ENCODE measurements at places on chromosomes 16 and 17. TPM values are rescaled to one million over a fixed set of nuclear protein-coding genes. Genes with fewer than 3 reads are reported as not detected.

The LRRC37A3 gene
- 2.0 TPM for polyA plus RNA-seq

The SLFN11 gene
- not detected for polyA plus RNA-seq

The ENPP7 gene
- polyA plus RNA-seq: not detected

The C16orf54 gene
- polyA plus RNA-seq: not detected

The YBX2 gene
- polyA plus RNA-seq: not detected

The TMEM204 gene
- polyA plus RNA-seq: not detected

The SYNRG gene
- polyA plus RNA-seq: 13.6 TPM

The HSD17B2 gene
- not detected for polyA plus RNA-seq

The SLC5A10 gene
- polyA plus RNA-seq: 0.05 TPM

The INPP5K gene
- 12.9 TPM for polyA plus RNA-seq

The NPIPB5 gene
- polyA plus RNA-seq: 80.1 TPM

DNA sequence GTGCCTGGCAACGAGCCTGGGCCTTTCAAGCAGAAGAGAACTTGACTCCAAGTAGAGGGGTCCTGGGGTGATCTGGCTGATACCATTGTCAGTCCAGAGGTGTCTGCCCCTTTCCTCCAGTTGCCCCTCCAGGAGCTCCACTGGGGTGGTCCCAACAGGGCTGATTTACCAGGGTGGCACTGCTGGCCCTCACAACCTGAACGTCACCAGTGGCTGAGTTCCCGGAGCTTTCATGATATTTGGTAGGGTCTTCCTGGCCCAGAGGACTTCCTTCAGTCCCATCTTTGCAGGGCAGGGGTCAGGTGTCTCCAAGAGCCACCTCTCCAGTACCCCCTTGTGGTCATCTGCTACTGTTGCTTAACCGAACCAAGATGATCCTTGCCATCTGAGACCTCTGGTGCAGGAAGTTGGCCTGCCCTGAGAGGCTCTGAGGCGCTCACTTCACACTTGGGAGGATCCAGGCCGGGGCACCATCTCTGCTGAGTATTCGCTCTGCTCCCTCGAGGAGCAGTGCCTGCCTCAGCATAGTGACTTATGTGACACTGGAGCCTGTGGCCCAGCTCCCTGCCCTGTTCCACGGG is 3.5 kb downstream of the LIMD2 start:
- H3K4me1 ChIP-seq: peaks cover 47% of the 10 kb centered on the region
- H3K36me3 ChIP-seq: peaks cover 10% of the 10 kb centered on the region
- H3K27me3 ChIP-seq: no peaks in the 10 kb centered on the region
- no peak overlapping the region for H3K27ac ChIP-seq

DNA sequence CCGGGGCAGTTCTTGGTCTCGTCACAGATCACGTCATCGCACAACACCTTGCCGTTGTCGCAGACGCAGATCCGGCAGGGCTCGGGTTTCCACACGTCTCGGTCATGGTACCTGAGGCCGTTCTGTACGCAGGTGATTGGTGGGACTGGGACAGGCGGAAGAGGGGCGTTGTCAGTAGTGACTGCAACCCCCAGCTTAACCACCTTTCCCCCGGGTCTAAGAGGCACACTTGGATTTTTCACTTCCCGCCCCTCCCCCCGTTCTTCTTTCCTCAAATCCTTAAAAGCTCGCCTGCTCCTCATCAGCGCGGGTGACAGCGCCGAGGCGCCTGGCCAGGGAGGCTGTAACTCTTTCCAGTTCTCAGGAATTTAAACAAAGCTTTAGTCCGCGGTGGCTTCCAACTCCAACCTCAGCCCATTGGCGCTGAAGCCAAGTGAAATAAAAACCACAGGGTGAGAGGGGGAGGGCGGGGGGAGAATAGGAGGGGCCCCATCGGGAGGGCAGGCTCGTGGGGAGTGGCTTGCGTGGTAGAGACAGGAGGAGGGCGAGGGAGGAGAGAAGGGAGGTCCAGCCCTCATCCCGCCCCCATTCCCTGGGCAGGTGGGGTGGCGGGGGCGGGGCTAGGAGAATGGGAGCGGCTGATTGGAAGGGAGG is 1.5 kb downstream of the COL1A1 start:
- H3K4me3 ChIP-seq: peak overlapping the region; percentile 41
- H3K27ac ChIP-seq: no peak overlapping the region
- H3K36me3 ChIP-seq: no peaks in the 10 kb centered on the region
- H3K27me3 ChIP-seq: peaks cover 8% of the 10 kb centered on the region
- H3K4me1 ChIP-seq: peaks cover 25% of the 10 kb centered on the region

GRCh38 chr16:11398851-11399250 is 53.6 kb downstream of the RMI2 start:
- peaks cover 73% of the 10 kb centered on the region for H3K27me3 ChIP-seq
- H3K27ac ChIP-seq: no peak overlapping the region
- H3K36me3 ChIP-seq: no peaks in the 10 kb centered on the region
- H3K4me3 ChIP-seq: no peak overlapping the region

- no peak overlapping the region for H3K4me3 ChIP-seq
- no peaks in the 10 kb centered on the region for H3K36me3 ChIP-seq
- DNase-seq: no peak
- no peak overlapping the region for H3K27ac ChIP-seq
- H3K4me1 ChIP-seq: peaks cover 5% of the 10 kb centered on the region
- H3K27me3 ChIP-seq: no peaks in the 10 kb centered on the region
Measured at GRCh38 chr16:79985606-79986005, 385.1 kb upstream of the MAF start.

- no peaks in the 10 kb centered on the region for H3K36me3 ChIP-seq
- DNase-seq: no peak
- H3K27ac ChIP-seq: no peak overlapping the region
- peaks cover 27% of the 10 kb centered on the region for H3K4me1 ChIP-seq
Measured at GRCh38 chr16:11979013-11979672, 2.6 kb downstream of the SNX29 start.

DNA sequence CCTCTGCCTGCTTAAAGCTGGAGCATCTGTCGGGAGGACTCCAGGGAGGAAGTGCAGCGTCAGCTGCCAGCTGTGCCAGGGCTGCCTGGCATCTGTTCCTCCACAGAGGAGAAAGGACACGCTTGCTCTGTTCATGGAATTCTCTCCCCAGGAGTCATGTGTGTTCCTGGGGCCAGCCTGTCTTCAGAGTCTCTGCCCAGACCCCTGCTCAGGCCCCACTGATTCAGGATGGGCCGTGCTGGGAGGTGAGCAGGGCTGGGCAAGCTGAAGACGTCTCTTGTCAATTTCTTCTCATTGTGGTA is 24.2 kb downstream of the CRISPLD2 start:
- no peak for DNase-seq
- H3K27me3 ChIP-seq: peaks cover 82% of the 10 kb centered on the region
- H3K4me1 ChIP-seq: peaks cover 9% of the 10 kb centered on the region
- no peaks in the 10 kb centered on the region for H3K36me3 ChIP-seq
- H3K27ac ChIP-seq: no peak overlapping the region

- H3K4me3 ChIP-seq: no peak overlapping the region
- H3K27me3 ChIP-seq: peaks cover 51% of the 10 kb centered on the region
- peaks cover 9% of the 10 kb centered on the region for H3K4me1 ChIP-seq
- no peak overlapping the region for H3K27ac ChIP-seq
- no peaks in the 10 kb centered on the region for H3K36me3 ChIP-seq
- no peak for DNase-seq
Measured at GRCh38 chr17:4436846-4437245, 3.1 kb downstream of the SPNS3 start.

GRCh38 chr16:24645739-24646645 is 83.5 kb upstream of the TNRC6A start:
- no peak overlapping the region for H3K27ac ChIP-seq
- H3K4me3 ChIP-seq: no peak overlapping the region
- H3K27me3 ChIP-seq: peaks cover 22% of the 10 kb centered on the region
- no peaks in the 10 kb centered on the region for H3K4me1 ChIP-seq
- no peaks in the 10 kb centered on the region for H3K36me3 ChIP-seq

- no peaks in the 10 kb centered on the region for H3K27me3 ChIP-seq
- H3K36me3 ChIP-seq: no peaks in the 10 kb centered on the region
- H3K27ac ChIP-seq: no peak overlapping the region
- H3K4me1 ChIP-seq: no peaks in the 10 kb centered on the region
Measured at GRCh38 chr16:73323880-73324279, 276.0 kb upstream of the ZFHX3 start.

- no peaks in the 10 kb centered on the region for H3K4me1 ChIP-seq
- no peaks in the 10 kb centered on the region for H3K36me3 ChIP-seq
- DNase-seq: no peak
Measured at GRCh38 chr16:1257561-1258224, 1.8 kb downstream of the TPSD1 start.

DNA sequence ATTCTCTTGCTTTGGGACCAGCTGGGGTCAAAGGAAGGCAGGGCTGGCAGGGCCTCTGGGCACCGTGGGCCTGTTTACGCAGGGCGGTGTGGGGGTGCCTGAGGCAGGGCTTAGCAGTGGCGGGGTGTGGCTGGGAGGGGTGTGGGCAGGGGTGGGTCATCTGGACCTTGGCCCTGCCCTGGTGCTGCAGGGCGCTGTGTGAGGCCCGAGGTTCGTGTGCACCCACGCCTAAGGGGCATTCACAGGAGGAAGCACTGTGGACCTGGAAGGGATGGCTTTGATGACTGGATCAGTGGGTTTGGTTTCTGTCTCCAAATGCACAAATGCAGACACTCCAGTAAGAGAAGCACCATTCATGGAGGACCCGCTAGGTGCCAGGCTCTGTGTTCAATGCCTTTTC is 37.3 kb downstream of the BCO1 start:
- no peak overlapping the region for H3K27ac ChIP-seq
- no peak for DNase-seq
- no peak overlapping the region for H3K4me3 ChIP-seq
- no peaks in the 10 kb centered on the region for H3K4me1 ChIP-seq
- peaks cover 51% of the 10 kb centered on the region for H3K27me3 ChIP-seq
- H3K36me3 ChIP-seq: no peaks in the 10 kb centered on the region

DNA sequence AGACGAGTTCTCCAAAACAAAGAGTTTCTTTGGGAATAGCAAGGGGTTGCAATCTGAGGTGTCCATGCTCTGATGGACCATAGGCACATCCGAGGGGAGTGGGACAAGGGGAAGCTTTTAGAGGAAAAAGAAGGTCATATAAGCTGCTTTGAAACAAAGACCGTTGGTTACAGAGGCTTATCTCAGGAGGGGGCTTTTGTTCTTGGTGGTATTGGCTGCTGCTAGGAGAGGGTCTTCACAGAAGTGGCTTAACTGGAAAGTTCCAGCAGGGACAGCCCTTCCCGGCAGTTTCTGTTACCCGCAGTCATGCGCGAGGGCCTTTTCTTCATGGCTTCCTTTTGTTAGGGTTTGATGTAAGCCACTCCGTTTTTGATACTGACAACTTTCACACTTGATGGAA is 76.0 kb downstream of the RAP1GAP2 start:
- H3K36me3 ChIP-seq: no peaks in the 10 kb centered on the region
- H3K27me3 ChIP-seq: peaks cover 29% of the 10 kb centered on the region
- no peak overlapping the region for H3K4me3 ChIP-seq
- DNase-seq: no peak
- H3K27ac ChIP-seq: no peak overlapping the region

GRCh38 chr16:67942510-67943255 is 1.2 kb downstream of the LCAT start:
- no peak for DNase-seq
- no peaks in the 10 kb centered on the region for H3K27me3 ChIP-seq
- peaks cover 67% of the 10 kb centered on the region for H3K36me3 ChIP-seq
- peaks cover 10% of the 10 kb centered on the region for H3K4me1 ChIP-seq
- no peak overlapping the region for H3K27ac ChIP-seq

GRCh38 chr16:71883168-71883848 is 674 bp downstream of the ZNF821 start:
- peak; percentile 46 for DNase-seq
- peak overlapping the region; percentile 80 for H3K27ac ChIP-seq
- H3K27me3 ChIP-seq: no peaks in the 10 kb centered on the region
- peaks cover 13% of the 10 kb centered on the region for H3K4me1 ChIP-seq
- no peaks in the 10 kb centered on the region for H3K36me3 ChIP-seq
- peak overlapping the region; percentile 95 for H3K4me3 ChIP-seq

- peaks cover 27% of the 10 kb centered on the region for H3K36me3 ChIP-seq
- peak within 1 kb of the TSS; percentile 71 for H3K27ac ChIP-seq
- DNase-seq: peak; percentile 99
- H3K4me3 ChIP-seq: peak within 1 kb of the TSS; percentile 64
Measured at GRCh38 chr17:42422958-42423712, at the start of gene CAVIN1. Gene CAVIN1 (minus strand): TSS chr17:42423256. CDS start chr17:42423097, 159 bp downstream.

DNA sequence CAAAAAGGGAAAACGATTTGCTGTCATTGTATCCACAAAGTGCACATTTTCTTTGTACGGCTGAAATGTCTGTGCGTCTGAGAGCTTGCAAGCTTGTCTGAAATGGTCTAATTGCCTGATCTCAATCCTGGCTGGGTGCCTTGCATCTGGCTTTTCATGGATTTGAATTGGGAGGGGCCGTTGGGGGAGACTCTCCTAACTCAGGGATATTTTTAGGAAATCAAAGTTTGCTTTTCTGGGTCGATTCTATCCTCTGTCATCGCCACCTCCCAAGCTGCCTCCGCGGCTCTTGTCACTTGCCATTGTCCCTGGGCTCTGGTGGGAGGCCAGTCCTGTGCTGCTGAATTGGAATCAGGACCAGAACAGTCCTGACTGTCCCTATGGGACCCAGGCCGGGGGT is 33.3 kb upstream of the MGAT5B start:
- no peaks in the 10 kb centered on the region for H3K27me3 ChIP-seq
- H3K36me3 ChIP-seq: no peaks in the 10 kb centered on the region
- H3K27ac ChIP-seq: no peak overlapping the region
- no peak overlapping the region for H3K4me3 ChIP-seq

- H3K36me3 ChIP-seq: no peaks in the 10 kb centered on the region
- H3K27me3 ChIP-seq: no peaks in the 10 kb centered on the region
- no peak overlapping the region for H3K4me3 ChIP-seq
- peak; percentile 44 for DNase-seq
- H3K4me1 ChIP-seq: peaks cover 26% of the 10 kb centered on the region
- peak overlapping the region; percentile 14 for H3K27ac ChIP-seq
Measured at GRCh38 chr16:11624636-11625607, 38.2 kb upstream of the LITAF start.

DNA sequence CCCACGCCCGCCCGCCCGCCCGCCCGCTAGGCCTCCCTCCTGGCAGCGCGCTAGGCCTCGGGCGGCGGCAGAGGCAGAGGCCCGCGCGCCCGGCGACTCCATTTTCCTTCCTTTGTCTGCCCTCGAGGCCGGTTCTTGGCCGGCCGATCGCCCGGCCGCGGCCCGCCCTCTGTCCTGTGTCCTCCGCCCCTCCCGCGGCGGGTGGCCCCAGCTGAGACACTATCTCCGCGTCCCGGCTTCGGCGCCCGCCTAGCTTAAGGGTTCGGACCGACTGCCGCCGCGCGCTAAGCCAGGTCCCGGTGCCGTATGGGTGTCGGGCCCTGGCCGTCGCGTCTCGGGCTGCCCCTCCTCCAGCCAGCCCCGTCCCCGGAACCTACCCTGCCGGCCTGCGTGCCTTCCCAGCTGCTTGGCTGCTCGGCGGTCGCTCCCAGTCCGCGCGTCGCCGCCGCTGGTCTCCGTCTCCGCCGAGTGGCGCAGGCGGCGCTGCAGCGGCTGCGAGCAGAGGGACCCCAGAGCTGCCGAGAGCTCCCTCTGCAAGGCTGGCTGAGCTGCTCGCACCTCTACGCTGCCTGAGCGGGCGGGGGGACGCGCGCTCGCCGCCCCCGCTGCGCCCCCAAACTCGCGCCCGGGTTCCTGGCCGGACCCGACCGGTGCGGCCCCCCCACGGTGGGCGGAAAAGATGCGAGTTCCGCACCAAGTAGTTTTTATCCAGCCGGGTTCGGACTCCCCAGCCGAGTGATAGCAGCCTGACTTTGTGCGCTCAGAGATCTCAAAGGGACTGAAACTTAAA is 787 bp downstream of the CTCF start:
- H3K4me3 ChIP-seq: peak overlapping the region; percentile 97
- no peaks in the 10 kb centered on the region for H3K27me3 ChIP-seq
- H3K36me3 ChIP-seq: peaks cover 4% of the 10 kb centered on the region
- DNase-seq: peak; percentile 67
- H3K27ac ChIP-seq: peak overlapping the region; percentile 98

Data from K562 (cell line).